ENCODE measurements at places on chromosomes 1 and 21.

DNA sequence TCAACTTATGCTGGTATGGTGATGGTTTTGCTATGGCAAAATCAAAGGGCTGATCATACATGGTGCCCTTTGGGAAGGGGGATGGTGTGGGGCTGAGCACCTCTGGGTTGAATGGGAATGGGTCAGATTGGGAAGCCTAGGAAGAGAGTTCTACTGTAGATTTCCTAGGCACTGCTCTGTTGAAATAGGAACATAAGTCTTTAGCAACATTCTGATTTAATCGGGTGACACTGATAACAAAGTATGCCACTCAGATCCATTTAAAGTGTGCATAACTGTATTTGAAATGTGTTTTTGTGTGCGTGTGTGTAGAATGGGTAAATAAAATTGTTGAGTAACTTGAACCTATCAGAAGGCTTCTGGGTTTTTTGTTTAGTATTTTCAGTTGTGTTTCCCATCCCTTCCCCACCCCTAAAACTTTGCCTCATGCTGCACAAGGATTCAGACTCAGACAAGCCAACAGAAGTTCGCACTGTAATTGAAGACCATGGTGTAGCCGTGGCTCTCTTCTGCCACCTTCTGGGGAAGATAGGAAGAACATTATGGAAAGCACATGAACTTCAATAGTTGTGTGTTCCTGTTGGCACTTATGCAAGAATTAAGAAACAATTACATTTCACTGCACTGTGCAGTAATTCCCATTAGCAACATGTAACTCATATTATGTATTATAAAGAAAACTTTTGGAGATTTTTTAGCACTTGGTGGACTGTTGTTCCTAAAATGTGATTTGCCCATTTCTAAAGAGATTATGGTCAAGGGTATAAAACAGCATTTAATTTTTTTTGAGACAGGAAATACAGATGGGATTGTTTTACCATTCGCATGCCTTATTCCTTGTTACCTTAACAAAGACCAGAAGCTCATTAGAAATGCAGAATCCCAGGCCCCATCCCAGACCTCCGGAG lies 10.9 kb upstream of the C4BPB start:
- DNase-seq: peak; percentile 46

- DNase-seq: no peak
Observed at GRCh38 chr1:232110281-232111090, 483.9 kb downstream of the DISC1 start.

DNA sequence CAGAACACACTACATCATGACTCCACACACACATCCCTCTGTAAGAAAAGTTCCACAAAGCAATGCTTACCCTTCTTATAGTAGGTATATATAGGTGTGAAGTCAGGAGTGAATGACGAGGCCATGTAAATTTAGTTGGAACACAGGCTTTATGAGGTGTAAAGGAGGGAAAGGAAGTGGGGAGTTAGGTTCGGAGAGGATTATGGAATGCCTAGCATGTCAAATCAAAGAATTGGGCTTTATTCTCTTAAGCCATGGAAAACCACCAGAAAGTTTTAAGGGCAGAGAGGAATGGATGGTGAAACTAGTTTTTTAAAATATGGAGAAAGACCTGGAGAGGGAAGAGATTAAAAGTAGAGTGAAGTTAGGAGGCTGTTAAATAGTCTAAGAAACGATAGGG lies 26.3 kb downstream of the TFAP2E start:
- DNase-seq: no peak

GRCh38 chr1:913491-914130 lies 10.1 kb upstream of the SAMD11 start:
- DNase-seq: no peak

DNA sequence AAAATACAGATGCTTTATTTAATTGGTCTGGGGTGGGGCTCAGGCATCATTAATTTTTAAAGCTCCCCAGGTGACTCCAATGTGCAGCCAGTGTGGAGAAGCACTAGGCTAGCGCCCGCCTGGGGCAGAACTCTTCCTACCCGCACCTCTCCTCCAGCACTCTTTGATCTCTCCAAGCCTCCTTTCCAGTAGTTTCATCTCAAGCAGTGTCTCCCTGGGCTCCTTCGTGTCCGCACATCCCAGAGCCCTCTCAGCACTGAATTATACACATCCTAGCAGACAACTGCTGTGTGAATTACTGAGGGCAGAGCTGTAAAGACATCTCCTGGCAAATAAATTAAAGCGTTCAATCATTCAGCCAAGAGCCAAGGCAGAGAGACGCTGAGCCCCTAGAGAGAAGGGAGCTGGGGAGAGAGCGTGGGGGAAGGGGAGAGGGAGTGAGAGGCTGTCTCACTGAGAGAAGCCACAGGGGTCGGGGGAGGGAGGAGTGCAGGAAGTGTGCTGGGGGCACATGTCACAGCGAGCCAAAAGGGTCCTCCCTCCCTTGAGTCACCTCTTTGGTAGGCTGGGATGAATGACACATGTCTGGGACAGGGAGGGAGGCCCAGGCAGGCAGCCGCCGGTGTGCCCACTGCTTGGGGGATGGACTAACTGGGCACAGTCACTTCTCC lies 21.0 kb upstream of the PARP1 start:
- no peak for DNase-seq

GRCh38 chr1:30818568-30819243 lies 61.1 kb upstream of the LAPTM5 start:
- no peak for DNase-seq

- no peak for DNase-seq
Observed at GRCh38 chr1:185535621-185536020, 198.6 kb upstream of the HMCN1 start.

GRCh38 chr1:70383483-70383882 lies 27.6 kb upstream of the CTH start:
- no peak for DNase-seq

- no peak for DNase-seq
Observed at GRCh38 chr1:65425697-65426096, 5.2 kb downstream of the LEPR start.

GRCh38 chr1:169175461-169175860 lies 69.0 kb downstream of the ATP1B1 start:
- no peak for DNase-seq

- DNase-seq: peak; percentile 84
Observed at GRCh38 chr1:16175610-16176553, 20.0 kb upstream of the EPHA2 start.

- DNase-seq: no peak
Observed at GRCh38 chr1:109975718-109976117, 8.8 kb upstream of the AHCYL1 start.

GRCh38 chr1:43942411-43942810 lies 4.3 kb upstream of the IPO13 start:
- DNase-seq: no peak

GRCh38 chr1:86472767-86473166 lies 4.0 kb downstream of the CLCA1 start:
- no peak for DNase-seq

GRCh38 chr1:8580566-8580965 lies 236.9 kb downstream of the RERE start:
- no peak for DNase-seq

DNA sequence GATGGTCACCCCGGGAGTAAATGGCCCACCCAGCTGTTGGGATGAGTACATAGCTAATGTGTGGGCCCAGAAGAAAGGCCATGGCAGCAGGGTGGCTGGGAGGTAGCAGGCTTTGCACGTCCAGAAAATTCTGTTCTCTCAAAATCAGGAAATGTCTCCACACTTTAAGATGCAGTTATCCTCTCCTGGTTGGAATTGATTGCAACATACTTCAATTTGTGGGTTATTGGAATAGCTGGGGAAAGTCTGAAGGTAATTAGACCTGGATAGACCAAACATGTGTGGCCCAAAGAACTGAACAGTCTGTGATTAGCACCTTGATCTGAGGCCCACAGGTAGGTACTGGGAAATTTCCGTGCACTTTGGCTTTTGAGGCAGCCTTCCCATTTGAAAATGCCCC lies 30.2 kb downstream of the COA7 start:
- no peak for DNase-seq

GRCh38 chr1:154474802-154475201 lies 27.2 kb upstream of the TDRD10 start:
- peak; percentile 66 for DNase-seq

DNA sequence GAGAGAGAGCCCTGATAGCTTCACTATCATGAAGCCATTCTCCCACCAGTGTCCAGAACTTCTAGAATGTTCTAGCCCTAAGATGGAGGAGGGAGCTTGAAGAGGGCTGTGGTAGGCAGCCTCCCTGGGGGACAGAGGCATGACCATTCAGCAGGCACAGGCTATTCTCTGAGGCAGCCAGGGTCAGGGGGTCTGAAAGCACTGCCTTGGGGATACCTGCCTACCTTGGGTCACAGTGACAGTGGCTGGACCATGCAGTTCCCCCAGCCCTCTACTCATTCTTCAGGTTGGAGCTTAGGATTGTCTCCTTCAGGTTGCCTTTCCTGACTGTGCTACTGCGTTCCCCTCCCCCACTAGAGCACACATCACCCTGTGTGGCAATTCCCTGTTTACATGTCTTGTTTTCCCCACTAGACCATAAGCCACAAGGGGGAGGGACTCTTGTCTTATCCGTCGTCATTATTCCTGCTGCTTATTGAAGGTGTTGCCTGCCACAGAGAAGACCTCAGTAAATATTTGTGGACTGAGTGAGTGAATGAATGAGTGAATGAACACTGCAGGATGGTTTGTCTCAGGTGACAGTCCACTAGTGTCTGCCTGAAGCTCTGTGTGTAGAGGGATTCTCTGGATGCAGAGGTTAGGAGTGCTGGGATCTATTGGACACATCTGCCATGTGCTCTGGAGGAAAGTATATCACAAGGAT lies 5.2 kb downstream of the ZDHHC18 start:
- DNase-seq: no peak

- no peak for DNase-seq
Observed at GRCh38 chr1:204634260-204634910, 51.2 kb downstream of the LRRN2 start.

GRCh38 chr21:17527240-17527639 lies 14.4 kb downstream of the CXADR start:
- no peak for DNase-seq

DNA sequence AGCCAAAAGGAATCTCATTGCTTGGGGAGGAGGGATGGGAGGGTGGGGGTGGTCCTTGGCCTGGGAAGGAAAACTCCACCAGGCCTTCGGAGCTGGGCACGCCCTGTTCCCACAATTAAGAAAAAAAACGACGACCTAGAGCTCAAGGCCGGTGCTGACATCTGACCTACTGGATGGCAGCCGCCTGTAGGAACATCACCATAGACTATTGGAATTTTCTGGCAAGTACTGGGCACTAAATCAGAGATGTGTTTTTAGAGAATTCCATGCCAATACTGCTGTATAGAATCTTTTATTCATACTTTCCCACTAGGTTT lies 729 bp downstream of the NADK start:
- DNase-seq: no peak

DNA sequence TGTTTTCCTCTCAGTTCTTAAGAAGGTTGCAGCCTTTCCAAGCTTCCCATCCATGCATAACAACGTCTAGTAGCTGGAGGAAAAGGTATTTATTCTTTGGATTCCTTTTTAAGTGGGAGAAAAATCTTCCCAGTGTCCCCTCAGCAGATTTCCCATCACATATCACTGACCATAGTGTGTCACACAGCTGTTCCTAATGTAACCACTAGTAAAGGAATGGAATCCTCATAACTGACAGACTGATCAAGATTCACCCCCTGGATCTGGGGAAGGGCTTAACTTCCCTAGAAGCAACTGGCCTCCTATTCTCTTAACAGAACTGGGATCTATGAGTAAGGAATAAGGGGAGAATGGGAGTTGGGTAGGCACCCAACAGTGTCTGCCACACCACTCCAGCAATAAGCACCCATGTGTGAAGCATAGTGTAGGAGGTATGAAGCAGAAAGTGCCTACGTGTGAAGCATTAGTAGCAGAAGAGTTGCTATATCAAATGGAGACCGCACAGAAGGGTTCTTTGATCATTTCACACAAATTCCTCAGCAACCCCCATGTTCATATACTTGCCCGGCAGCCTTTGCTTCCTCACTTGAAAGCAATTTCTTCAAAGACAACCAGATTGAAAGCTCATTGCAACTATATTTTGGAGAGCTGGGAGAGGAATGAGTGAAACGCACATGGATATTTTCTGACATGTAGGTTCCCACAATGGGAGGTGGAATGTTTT lies 28.2 kb upstream of the DNAH14 start:
- DNase-seq: no peak

All from hematopoietic multipotent progenitor cell (in vitro differentiated cells).